Stimulated activated naive CD4-positive, alpha-beta T cell (primary cell): ENCODE measurements at places on chromosomes 13 and 19.

GRCh38 chr13:49530457-49530856 lies 34.7 kb downstream of the PHF11 start:
- DNase-seq = no peak

- no peak for DNase-seq
Measured at GRCh38 chr13:29733147-29733611, 117.2 kb downstream of the UBL3 start.

GRCh38 chr13:32829676-32830335 lies 186.4 kb upstream of the KL start:
- no peak for DNase-seq

GRCh38 chr13:38542601-38543000 lies 144.3 kb upstream of the FREM2 start:
- DNase-seq = no peak

GRCh38 chr19:33245948-33246708 lies 20.5 kb upstream of the SLC7A10 start:
- DNase-seq = no peak

DNA sequence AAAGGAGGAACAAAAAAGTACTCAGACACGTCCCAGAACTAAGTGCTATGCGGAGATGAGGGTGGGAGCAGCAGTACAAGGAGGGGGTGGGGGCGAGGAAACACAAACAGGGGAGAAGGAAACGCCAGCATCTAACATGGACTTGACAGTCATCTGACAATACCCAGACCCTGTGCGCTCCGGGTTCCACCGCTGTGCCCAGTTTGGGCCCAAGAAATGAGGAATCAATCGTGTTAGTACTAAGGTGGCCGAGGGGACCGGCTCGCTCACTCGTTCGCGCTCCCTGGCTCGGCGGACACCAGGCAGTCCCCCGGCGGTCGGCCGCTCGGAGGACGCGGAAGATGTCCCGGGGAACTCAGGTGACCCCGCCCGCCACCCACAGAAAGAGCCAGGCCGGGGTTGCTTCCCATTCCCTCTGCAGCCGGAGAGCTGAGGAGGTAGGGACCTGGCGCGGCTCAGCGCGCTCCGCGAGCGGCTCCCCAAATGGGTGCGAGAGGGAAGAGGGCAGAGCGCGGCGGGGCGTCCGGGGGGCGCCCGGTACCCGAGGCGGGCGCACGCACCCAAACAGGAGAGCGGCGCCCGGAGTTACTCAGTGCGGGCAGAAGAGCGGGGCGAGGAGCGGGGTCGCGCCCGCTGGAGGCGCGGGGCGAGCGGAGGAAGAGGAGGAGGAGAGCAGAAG lies 616 bp downstream of the TSHZ3 start:
- no peak for DNase-seq

DNA sequence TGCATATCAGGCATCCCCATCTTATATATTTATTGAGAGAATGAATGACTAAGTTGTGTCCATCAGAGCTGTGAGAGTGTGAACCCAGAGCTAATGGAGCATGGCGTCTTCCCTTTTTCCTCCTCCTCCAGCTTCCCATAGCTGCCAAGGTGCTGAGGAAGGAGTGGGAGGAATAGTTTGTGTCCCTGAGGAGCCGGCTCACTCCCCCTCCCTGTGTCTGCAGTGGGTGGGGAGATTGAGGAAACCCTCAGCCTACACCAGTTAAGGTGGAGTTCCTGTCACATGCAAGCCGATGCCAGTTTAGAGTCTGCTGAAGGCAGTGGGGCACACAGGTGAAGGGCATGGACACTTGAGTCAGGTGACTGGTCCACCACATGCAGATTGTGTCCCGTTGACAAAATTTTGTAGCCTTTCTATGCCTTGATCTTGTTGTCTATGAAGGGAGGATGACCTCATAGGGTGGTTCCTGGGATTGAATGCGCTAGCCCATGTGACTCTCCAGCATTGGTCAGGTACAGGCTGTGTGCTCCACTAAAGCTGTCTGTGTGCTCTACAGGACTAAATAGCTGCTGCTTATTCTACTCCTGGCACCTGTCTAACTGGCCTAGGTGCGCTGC lies 47.6 kb upstream of the GPI start:
- DNase-seq = peak; percentile 27

DNA sequence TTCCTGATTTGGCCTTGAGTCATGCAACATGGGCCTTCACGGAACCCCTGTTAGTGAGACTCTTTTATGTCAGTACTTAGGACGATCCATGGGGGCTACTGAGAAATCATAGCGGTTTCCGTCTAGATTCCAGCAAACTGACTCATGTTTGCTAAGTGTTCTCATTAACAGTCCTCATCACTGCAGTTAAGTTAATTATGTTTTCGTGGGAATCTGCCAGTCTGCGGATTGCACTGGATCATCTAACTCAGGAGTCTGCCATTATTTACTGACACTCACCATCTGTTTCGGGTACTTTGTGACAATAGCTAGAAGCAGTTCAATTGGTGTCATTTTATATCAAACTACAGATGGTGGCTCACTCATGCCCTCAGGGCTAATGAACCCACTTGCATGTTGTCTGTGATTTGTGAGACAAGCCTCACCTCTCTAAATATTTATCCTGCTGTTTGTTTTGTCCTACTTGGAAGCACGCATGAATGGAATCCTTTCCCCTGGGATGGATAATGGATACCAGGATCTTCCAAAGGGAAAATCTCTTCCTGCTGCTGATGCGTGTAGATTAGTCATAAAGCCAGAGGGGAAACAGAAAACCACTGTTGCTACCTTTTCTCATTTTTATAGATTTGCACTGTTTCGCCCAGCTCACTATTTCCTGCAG lies 61.8 kb downstream of the RAB20 start:
- DNase-seq = no peak

DNA sequence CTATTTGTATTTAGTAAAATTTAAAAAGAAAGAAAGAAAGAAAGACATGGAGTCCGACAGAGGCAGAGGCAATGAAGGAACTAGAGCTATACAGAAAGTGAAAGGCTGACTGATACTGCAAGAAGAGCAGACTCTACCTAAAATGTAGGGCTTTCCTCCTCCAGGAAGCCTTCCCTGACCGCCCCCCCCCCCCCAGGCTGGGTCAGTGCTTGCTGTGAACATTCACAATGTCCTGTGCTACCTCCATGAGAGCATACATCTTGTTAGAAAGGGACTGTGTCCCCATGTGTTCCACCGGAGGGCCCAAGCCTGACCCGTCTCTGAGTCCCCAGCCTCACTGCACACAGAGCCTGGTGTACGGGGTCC lies 5.7 kb upstream of the CA11 start:
- no peak for DNase-seq

GRCh38 chr13:20126541-20127261 lies 34.2 kb downstream of the GJA3 start:
- no peak for DNase-seq

GRCh38 chr19:57812226-57812625 lies 2.5 kb downstream of the ZNF552 start:
- peak; percentile 19 for DNase-seq

- no peak for DNase-seq
Measured at GRCh38 chr19:31574251-31574973, 225.2 kb upstream of the TSHZ3 start.

- DNase-seq = peak; percentile 53
Measured at GRCh38 chr19:4369888-4370260, 26.5 kb downstream of the MPND start.

GRCh38 chr13:81395368-81395767 lies 1054.4 kb upstream of the SPRY2 start:
- DNase-seq = no peak

DNA sequence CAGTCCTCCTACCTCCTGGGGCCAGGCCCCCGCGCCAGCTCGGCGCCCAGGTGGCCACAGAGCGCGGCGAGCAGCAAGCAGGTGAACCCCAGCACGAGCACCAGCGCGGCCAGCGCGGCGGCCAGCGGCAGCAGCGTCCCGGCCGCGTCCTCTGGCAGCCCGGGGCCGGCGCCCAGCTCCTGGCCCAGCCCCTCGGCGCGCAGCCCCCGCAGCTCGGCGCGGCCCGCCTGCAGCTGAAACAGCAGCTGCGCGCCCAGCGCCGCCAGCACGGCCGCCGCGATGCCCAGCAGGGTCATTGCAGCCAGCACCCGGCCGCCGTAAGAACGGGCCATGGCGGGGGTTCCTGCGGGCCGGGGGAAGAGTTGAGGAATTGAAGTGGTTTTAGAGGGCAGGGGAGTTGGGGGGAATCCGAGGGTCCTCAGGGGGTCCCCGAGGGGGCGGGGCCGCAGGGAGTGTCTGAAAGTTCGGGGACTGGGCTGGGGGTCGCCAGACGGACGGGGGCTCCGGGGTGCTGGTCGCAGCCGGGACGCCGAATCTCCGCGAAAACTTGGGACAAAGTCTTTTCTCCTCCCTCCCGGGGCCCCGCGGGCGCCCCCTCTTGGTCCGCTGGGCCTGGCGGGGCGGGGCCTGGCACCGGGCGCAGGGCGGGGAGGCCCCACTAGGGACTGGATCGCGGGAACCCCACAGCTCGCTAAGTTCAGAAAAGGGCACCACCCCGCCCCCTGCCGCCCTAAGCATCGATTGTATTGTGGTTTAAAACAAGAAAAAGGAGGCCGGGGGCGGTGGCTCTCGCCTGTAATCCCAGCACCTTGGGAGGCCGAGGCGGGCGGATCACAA lies at the start of gene TMEM221:
Gene TMEM221 (minus strand): TSS at position 538 of the 837 bp plus-strand sequence. CDS start 206 bp downstream, at position 332.
- DNase-seq = peak; percentile 34

DNA sequence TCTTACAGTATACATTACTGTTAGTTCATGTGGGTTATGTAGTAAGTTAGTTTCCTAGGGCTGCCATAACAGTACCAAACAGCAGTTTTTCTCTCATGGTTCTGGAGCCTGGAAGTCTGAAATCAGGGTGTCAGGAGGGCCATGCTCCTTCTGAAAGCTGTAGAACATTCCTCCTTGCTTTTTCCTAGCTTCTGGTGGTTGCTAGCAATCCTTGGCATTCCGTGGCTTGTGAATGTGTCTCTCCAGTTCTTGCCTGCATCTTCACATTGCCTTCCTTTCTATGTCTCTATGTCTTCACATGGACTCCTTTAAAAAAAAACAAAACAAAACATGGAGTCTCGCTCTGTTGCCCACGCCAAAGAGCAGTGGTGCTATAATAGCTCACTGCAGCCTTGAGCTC lies 95.4 kb downstream of the WDFY2 start:
- DNase-seq = no peak

- DNase-seq = no peak
Measured at GRCh38 chr19:6035026-6035425, 57.1 kb upstream of the RANBP3 start.

GRCh38 chr19:32165750-32166149 lies 179.7 kb upstream of the ZNF507 start:
- no peak for DNase-seq

- no peak for DNase-seq
Measured at GRCh38 chr13:60720590-60720989, 323.6 kb downstream of the TDRD3 start.

DNA sequence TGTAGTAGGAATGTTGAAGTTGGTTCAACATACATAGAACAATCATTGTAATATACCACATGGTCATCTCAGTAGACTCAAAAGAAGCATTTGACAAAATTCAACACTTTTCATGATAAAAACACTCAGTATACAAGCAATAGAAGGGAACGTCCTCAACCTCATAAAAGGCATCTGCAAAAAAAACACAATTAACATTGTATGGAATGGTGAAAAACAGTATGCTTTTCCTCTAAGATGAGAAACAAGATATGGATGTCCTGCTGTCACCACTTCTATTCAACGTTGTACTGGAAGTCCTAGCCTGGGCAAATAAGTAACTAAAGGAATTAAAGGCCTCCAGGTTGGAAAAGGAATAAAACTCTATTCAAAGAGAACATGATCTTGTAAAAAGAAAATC lies 54.5 kb downstream of the FNDC3A start:
- DNase-seq = no peak

DNA sequence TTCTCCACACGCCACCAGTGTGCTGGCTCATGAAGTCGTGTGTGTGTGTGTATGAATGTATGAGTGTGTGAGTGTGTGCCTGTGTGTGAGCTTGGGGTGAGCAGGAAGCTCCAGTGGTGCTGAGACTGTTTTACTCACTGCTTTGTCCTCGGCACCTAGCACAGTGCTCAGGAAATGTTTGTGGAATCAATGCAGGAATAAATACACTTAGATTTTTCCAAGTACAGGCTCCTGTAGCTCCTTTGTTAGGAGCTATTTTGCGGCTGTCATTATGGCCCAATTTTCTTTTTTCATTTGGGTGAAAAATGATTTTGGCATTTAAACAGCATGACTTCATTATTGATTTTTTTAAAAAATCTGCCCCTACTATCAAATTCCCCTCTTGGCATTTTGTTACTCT lies 193.5 kb upstream of the KL start:
- DNase-seq = no peak

DNA sequence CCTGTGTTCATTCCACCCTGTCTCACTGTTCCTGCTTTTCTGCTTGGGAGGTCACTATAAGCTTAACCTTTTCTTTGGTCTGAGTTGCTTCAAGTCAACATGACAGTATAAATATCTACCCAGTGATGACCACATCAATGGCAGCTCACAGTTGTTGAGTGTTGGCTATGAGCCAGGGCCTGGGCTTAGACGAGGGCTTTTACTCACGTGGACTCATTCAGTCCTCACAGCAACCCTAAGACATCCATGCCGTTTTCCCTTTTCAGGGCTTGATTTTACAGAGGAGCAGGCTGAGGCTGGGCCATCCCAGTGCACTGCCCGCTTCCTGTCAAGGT lies 10.2 kb upstream of the CCDC97 start:
- DNase-seq = no peak

GRCh38 chr19:38003438-38004185 lies 96.6 kb downstream of the SIPA1L3 start:
- DNase-seq = no peak

- no peak for DNase-seq
Measured at GRCh38 chr19:51733742-51734522, 10.1 kb upstream of the HAS1 start.
